ENCODE measurements at places on chromosomes 1 and 21. TPM values are rescaled to one million over a fixed set of nuclear protein-coding genes. Genes with fewer than 3 reads are reported as not detected.

- no peak for DNase-seq
Measured at GRCh38 chr1:101522486-101522885, 285.7 kb downstream of the S1PR1 start.

- no peak for DNase-seq
Measured at GRCh38 chr1:41546833-41547135, 62.3 kb upstream of the EDN2 start.

- no peak for DNase-seq
Measured at GRCh38 chr1:52752484-52752826, 26.2 kb downstream of the ZYG11B start.

- DNase-seq = peak; percentile 84
Measured at GRCh38 chr1:192805832-192806323, 3.0 kb upstream of the RGS2 start.

GRCh38 chr1:52238474-52238873 is 96.6 kb downstream of the ZFYVE9 start:
- peak; percentile 66 for DNase-seq

DNA sequence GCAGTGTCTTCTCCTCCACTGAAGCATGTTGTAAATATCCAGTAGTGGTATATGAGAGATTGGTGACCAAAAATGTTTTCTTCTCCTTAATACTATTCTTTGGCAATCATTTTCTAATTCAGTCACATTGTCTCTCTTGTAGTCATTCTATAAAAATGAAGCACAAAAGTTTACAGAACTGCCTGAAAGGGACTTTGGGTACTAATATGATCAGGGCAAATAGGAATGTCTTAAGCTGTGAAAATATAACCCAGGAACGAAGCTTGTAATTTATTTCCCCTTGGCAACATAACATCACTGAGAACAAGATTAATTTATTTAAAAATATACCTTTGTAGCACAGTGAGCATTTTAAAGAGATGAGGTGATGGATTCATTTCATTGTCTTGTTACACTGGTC is 4.9 kb downstream of the B3GALT2 start:
- no peak for DNase-seq

DNA sequence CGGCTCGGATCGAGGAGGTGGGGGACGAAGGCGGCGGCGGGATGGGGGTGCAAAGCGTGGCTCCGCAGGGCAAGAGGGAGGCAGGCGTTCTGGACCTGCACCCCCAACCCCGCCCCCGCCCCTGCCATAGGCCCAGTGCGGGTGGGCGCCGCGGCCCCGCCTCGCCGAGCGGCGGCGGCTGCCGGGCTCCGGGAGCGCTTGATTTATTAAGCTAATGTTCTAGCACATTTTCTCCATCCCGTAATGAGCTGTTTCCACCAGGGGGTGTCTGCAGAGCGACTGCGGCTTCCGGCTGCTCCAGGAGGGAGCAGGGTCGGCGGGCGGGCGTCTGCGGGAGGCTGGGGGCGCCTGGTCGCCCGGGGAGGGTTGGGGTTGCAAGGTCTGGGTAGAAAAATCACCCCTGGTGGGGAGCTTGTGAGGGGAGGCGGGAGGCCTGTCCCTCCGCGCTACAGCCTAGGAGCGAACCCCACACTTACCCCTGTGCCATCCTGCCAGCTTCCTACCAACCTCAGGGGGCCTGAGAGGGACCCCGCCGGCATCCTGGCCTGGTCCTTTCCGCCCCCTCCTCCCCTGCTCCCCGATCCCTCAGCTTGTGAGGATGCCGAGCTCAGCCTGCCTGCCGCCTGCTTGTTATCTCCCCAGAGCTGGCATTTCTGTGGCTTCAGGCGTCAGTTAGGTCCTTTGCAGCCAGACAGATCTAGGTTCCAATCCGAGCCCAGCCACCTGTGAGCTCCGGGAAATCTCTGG is 48.5 kb upstream of the ACOT11 start:
- no peak for DNase-seq

- DNase-seq = no peak
Measured at GRCh38 chr1:184990204-184990603, 15.9 kb upstream of the NIBAN1 start.

GRCh38 chr1:62494137-62494536 is 57.3 kb downstream of the USP1 start:
- DNase-seq = no peak

GRCh38 chr1:183318433-183318832 is 99.7 kb downstream of the NMNAT2 start:
- DNase-seq = peak; percentile 64

DNA sequence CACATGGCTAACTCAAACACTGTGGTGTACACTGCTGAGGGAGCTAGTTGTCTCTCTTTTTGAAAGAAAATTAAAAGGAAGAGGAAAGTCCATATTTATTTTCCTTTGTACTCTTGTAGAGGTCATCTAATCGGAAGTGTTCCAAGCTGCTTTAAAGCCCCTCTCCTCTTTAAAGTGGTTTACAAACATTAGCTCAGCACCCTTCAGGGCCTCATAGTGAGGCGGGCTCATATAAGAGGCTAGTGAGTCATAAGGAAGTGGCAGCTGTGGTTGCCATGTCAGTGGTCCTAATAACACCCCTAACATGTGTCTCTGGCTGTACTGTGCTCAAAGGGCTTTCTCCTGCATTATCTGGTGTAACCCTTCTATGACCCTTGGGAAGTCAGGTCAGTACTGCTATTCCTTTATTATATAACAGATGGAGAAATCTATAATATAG is 104.4 kb upstream of the SERBP1 start:
- DNase-seq = peak; percentile 41

DNA sequence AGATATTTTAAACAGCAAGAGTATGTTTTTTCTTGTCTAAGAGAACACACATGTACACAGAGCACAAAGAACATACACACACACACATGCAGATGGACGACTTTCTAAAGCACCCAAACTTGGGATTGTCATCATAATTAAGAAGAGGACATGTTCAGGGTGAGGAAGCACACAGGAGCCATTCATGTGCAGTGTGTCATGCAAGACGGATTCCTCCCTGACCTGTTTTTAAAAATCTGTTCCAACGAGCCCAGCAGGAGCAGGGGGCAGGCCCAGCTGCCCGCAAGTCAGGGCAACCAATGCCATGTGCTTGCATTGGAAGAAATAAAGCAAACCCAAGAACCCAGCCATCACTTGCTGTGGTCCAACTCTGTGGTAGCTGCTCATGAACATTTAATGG is 167.3 kb upstream of the ZNF644 start:
- peak; percentile 3 for DNase-seq

DNA sequence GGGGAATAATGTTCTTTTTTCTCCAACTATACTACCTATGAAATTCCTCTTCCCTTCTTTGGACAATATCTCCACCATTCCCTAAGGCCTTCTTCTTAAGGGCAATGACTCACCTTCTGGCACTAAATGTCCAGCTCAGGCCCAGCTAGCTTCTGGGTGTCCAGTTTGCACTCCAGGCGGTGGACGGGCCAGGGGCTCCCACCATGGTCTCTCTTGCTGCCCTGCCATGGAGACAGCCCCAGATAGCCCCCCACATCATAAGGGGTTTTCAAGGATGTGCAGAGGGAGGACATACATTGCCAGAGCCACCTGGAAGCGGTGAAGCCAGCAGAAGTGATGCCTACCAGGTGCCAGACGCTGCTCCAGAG is 43.8 kb downstream of the C1orf198 start:
- DNase-seq = no peak

DNA sequence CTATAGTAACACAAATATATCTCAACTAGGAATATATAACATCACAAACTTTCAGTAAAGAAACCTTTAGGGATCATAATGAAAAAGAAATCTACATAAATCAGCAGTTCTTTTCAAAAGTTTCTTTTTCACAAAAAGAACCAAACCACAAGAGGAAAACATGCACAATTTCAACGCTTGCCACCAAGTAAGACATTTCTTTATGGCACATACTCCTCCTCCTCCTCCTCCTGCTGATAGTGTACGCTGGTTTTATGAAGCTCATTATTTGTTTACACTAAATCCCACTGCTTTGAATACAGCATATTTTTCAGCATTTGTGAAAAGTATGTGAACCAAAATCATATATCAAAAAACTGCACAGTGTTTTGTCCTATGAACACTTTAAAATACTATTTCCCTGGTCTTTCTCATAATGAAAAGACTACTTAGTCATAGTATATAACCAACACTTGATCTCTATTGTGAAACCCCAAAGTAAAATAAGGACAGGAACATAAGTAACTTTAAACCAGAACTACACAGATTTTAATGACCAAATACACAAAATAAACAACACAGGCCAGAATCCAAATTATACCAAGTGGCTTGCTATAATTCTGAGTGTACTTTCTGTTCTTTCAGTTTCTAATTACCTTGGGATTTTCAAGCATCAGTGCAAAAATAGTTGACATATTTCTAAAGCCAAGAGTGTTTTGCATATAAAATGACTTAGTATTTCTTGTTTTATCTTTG is 184.2 kb downstream of the EIF4G3 start:
- DNase-seq = no peak

DNA sequence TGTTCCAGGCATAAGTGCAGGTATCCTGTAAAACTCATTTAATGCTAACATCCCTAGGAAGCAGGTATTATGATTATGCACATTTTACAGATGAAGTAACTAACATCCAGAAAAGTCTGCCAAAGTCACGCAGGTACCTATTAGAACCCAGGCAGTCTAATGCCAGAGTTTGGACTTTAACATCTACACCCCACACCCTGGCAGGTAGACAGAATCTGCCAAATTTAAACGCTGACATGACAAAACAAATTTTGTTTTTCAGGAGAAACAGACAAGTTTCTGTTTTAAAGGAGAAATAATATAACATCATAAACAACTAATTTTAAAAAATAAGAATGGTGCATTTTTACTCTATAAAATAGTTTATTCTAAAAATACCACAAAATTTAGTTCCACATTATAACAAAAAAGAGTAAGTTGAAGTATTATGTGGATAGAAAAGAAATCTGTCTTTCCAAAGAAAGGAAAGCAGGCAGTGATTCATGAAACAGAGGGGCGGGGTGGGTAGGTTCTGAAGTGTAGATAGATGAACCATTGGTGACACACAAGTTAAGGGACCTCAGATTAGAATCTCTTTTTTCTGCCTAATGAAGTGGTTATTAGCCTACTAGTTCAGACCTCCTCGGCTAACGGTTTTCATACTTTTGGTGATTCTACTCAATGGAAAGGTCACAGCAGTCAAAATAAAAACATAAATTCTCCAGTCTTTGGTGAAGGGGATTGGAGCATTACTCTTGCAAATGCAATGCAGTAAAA is 1.7 kb downstream of the ASPM start:
- no peak for DNase-seq

GRCh38 chr1:198254521-198254920 is 97.7 kb downstream of the NEK7 start:
- no peak for DNase-seq

DNA sequence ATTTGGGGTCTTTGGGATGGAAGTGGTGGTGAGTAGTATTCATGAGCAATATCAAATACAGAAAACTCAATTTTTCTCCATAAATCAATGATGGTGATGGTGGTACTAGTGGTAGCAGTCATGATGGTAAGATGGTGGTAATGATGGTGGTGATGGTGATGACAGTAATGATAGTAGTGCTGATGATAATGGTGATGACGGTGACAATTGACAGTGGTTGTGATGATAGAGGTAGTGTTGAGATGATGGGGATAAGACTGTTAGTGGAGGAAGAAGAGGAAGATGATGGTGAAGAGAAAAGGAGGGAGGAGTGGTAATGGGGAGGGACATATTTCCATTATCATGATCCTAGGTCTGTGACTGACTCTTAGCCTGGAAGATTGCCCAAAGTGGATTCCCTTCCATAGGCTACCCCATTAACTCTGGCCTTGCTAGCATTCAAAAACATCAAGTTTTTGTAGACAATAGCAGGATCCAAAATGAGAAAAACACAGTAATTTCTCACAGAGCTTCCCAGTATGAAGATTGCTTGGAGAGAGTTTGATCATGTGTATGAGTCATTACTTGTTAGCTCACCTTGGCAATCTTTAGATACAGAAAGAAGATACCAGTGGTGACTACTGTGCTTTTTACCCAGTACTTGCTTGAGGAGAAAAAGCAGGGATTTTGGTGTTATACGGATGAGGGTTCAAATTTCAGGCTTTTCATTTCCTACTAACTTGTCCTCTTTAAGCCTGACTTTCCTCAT is 93.9 kb downstream of the ATP1A1 start:
- no peak for DNase-seq

DNA sequence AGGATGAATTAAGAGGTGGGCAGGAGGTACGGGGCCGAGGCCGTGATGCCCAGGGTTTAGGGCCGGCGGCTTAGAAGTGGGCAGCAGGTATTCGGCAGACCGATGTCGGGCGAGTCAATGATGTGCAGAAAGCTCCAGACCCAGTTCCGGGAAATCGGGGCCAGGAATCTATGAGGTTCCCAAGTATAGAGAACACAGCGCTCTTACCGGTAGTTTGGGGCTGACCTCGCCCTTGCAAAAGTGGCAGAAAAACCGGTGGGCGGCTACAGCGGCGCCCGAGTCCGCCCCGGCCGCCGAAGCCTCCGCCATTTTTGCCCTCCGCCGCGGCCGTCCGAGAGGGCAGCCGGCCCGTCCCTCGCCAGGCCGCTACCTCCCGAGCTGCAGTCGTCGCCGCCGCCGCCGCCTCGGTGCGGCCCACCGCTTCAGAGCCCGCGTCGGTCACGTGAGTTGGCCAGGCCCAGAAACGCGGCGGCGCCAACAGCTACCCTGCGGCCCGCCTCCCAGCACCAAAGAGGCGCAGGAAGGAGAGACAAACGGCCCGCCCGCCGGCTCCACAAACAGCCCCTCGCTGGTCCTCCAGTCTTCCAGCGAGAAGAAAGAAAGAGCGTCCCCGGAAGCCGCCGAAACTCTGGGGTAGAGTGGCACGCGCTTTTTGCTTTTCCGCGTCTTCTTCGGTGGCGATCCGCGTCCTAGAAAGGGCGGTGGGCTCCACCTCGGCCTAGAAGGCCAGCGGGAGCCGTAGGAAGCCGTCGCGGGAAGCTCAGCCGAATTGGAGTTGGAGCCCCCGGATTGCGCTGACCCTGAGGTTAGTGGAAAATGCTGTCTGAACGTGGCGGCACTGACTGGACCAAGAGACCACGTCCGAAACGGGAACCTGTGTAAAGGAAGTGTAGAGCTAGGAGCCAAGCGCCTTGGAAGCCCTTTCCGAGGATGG is at the start of the genes POLR3C and RNF115:
Gene POLR3C, plus strand, starts transcription at position 636 of the 934 bp plus-strand sequence. CDS start 1,577 bp downstream, outside the sequence.
Gene RNF115, minus strand, starts transcription at position 531 of the 934 bp plus-strand sequence. Its CDS starts 222 bp downstream, at position 309.
- DNase-seq = peak; percentile 82

- no peak for DNase-seq
Measured at GRCh38 chr1:81428998-81429397, 371.7 kb upstream of the ADGRL2 start.

- no peak for DNase-seq
Measured at GRCh38 chr1:89590341-89591080, 42.4 kb upstream of the LRRC8C start.

The RBM8A gene
- 204 TPM for total RNA-seq

The IGFN1 gene
- not detected for total RNA-seq

The C1orf116 gene
- 76.9 TPM for total RNA-seq

The RAB3B gene
- total RNA-seq = 17.9 TPM

The FCRL1 gene
- total RNA-seq = not detected
